ENCODE measurements at places on chromosomes 1 and 21.

GRCh38 chr1:162856260-162856659 lies 4.7 kb downstream of the CCDC190 start:
- DNase-seq = no peak

DNA sequence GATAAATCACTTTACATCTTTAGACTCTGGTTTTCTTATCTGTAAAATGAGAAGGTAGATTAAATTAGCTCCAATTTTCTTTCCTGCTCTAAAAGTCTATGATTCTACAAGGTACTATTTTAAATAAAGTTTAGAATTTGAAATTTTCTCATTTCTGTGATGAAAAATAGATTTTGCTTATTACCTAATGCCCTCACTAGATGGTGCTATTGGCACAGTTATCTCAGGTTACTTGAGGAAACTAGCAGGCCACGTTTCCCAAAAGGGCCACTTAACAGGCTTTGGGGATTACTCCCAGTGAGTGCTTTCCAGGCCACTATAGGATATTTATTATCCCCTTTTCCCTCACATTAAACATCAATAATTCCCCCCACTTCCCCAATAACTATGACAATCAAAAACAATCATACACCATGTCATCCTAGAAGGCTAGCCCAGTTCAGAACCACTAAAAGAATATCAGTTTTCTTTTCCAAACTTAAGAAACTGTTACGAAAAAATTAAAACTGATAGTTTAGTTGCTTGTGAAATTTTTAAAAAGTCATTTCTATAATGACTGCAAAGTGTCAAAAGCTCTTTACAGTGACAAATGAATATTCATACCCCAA lies 30.6 kb downstream of the OMA1 start:
- DNase-seq = peak; percentile 62

DNA sequence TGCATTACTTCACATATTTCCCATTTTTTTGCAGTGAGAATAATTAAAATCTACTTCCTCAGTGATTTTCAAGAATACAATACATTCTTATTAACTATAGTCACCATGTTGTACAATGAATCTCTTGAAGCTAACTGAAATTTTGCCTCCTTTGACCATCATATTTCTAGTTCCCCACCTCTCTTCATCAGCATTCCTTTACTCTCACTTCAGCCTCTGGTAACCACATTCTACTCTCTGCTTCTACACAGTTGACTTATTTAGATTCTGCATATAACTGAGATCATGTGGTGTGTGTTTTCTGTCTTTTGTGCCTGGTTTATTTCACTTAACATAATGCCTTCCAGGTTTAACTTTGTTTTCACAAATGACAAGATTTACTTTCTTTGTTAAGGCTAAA lies 304.4 kb upstream of the LYPLAL1 start:
- DNase-seq = no peak

- no peak for DNase-seq
These were observed 779.7 kb downstream of the USP25 start for GRCh38 chr21:16509476-16509875.

- DNase-seq = no peak
These were observed 736.9 kb upstream of the ADAMTS5 start for GRCh38 chr21:27703791-27704190.

DNA sequence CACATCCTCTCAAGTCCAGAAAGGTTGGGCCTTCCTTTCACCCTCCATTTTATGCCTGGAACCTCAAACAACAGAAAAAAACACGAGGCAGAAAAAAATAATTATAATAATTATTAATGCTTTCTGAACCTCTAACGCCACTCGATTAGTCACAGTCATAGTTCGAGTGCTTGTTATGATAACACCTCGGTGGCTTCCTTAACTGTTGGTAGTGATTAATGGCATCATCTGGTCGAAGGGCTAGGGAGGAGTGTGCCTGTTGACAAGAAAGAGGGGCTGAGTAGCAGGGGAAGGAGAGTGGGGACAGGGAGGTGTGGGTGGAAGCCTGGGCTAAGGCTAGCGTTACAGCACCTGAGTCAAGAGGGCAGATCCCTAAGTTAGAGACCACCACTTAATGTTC lies 21.3 kb upstream of the IL10 start:
- DNase-seq = no peak

GRCh38 chr1:15727424-15727823 lies 8.6 kb upstream of the SLC25A34 start:
- no peak for DNase-seq

DNA sequence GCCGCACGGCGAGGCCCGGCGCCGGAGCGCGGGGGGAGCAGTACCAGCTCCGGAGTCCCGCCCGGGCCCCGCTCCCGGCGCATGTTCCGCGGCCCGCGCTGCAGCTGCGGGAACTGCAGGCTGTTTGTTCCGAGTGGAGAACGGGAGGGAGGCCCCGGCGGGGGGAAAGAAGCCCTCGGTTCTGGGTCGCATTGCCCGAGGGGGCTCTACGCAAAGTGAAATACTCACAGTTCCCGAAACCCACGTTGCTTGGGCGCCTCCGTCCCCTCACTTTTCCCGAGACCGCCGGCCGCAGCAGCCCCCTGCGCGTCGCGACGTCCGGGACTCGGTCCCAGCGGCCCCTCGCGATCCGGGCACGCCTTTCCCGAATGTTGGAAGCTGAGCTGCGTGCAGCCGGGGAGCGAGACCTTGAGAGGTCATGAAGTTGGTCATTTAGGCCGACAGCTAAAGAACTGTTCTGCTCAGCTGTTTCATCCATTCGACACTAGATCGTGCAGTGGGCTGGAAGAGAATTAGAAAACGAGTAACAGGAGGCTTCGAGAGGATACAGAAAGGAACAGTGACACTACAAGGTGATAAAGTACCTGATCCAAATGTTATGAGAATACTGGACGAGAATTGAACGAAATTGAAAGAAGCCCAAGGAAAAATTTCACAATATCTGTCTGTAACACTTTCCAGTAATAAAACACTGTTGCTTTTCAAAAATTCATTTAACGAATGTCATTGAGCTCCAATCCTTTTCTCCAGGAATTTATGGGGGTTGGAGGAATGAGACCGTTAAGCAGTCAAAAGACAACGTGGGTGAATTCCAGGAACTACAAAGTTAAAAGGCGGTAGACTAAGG lies 657 bp upstream of the LIN9 start:
- DNase-seq = peak; percentile 67

GRCh38 chr1:166153525-166154314 lies 13.1 kb downstream of the FAM78B start:
- no peak for DNase-seq

- peak; percentile 30 for DNase-seq
These were observed 99.1 kb downstream of the PLA2G4A start for GRCh38 chr1:186927884-186928283.

- DNase-seq = no peak
These were observed 56.8 kb downstream of the ZBTB17 start for GRCh38 chr1:15918962-15919715.

DNA sequence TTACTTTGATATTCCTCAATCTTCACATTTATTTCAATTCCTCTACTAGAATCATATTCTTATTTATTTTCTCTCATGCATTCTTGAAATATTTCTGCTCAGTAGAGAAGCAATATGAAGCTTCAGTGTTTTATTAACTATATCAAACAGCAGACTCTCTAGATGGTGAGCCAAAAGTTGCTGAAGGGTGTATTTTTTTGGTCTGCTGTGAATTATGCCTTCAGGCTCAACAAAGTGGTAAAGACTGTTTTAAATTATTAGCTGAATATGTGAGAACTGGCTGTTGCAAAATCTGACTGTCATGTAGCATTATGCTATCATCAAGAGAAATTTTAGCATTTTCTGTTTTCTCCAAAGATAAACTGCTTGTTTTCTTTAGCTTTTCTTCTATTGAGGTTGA lies 24.9 kb upstream of the CDC42BPA start:
- DNase-seq = no peak

GRCh38 chr1:145963265-145964019 lies 933 bp downstream of the ANKRD34A start:
- peak; percentile 33 for DNase-seq

- no peak for DNase-seq
These were observed 36.0 kb upstream of the ADGRL4 start for GRCh38 chr1:79042539-79042938.

- DNase-seq = no peak
These were observed 37.4 kb downstream of the CD58 start for GRCh38 chr1:116533429-116533820.

GRCh38 chr1:92037400-92037799 lies 7.6 kb downstream of the EPHX4 start:
- DNase-seq = no peak

- DNase-seq = no peak
These were observed 30.5 kb downstream of the DEGS1 start for GRCh38 chr1:224213438-224214119.

Measured in NCI-H510A treated with DMSO at 0.1 percent for 48 hours (cell line).